ENCODE measurements at places on chromosomes 5 and 9.

- DNase-seq = no peak
These were observed 40.8 kb upstream of the GARNL3 start for GRCh38 chr9:127223810-127224177.

- DNase-seq = no peak
These were observed 121.7 kb upstream of the RGMB start for GRCh38 chr5:98651715-98652114.

DNA sequence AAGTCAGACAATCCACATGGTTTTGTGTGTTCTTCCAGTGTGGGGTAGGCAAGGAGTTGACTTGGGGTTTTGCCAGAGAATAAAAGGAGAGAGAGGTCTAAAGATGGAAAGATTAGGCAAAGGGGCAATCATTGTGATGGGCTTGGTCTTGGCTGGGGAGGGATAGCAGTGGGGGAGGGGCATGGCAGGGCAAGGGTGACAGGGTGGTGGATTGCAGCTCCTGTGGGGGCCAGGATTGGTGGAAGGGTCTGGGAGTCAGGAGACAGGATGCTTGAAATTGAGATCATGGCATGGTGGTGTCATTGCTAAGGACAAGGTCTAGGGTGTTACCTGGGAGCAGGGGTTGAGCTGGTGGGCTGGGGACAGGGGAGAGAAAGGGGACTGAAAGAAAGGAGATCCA, 57.6 kb downstream of the ZNF618 start:
- no peak for DNase-seq

GRCh38 chr5:179118338-179118737, 58.2 kb downstream of the ZNF354C start:
- DNase-seq = no peak

- DNase-seq = no peak
These were observed 17.4 kb downstream of the C9orf153 start for GRCh38 chr9:86242071-86242470.

DNA sequence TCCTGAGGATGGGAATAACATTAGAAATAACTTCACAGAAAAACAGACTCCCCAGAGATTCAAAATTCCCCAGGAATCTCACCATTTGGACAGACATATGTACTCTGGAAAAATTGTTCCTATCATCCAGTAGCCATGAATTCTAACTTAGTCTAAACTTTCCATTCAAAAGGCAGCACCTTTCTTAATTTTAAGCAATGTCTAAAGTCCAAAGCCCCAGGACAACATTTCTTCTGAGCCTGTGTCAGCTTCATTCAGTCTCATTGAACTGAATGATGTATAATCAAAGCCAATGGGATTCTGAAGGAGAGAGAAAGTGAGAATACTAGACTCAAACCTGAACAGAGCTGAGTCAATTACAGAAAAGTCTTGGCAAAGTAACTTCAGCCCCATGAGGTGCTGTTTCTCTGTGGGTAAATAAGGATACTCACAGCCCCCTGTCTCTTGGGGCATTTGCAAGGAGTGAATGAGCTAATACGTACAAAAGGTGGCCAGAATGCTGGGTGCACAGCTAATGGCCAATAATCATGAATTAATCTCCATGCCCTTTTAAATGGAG, 140.6 kb downstream of the SEMA5A start:
- DNase-seq = no peak

- DNase-seq = no peak
These were observed 180.8 kb downstream of the DNAH5 start for GRCh38 chr5:13763719-13764118.

DNA sequence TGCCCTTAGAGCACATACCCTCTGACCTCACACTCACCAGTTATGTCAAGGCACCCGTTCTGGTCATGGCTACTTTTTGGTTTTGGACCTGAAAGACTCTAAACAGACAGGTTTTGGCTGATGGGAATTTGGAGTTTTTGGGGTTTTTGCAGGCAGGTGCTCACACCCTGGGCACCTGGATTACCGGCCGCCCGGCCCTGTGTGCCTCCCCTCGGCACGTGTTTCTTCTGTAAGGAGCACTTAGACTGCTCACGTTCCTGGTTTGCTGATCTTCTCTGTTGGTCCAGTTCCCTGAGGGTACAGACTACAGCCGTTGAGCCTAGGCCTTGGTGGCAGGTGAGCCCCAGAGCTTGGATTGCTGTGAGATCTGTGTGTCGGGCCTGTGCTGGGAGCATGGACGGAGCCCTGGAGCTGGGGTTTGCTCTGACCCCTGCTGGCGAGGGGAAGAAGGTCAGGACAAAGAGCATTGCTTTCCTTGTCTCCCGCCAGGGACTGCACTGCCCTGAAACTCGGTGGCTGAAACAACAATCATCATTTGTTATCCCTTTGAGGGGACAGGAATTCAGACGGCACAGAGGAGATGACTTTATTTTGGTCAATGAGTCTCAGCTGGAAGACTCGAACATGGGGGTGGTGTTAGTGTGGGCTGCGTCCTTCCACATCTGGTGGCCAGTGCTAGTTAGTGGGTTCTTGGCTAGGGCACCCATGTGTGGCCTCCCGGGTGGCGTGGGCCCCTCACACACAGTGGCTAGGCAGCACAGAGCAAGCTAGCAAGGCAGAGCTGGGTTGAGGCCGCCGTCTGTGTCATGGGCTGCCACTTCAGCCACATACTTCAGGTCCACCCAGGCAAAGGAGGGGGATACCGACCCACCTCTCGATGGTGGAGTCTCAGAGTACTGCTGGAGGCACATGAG, 76.4 kb downstream of the EHMT1 start:
- no peak for DNase-seq

GRCh38 chr5:58066557-58066956, 393.3 kb downstream of the PLK2 start:
- no peak for DNase-seq

DNA sequence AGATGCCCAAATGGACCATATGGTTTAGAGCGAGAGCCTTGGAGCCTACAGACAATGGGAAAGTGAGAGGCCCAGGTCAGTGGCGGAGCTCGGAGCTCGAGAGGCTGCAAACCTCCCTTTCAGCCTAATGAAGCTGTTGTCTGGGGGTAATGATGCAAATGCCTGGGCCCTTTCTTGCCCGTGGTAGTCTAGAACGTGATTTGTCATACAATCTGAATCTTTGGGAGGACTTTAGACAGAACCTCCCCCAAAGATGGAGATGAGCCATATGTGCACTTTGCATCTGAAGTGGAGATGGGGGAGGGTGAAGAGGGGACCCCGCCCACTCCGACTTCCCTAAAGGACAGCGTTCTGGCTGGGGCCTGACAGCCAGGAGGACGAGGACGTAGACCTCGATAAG, 10.3 kb upstream of the NEUROG1 start:
- no peak for DNase-seq

DNA sequence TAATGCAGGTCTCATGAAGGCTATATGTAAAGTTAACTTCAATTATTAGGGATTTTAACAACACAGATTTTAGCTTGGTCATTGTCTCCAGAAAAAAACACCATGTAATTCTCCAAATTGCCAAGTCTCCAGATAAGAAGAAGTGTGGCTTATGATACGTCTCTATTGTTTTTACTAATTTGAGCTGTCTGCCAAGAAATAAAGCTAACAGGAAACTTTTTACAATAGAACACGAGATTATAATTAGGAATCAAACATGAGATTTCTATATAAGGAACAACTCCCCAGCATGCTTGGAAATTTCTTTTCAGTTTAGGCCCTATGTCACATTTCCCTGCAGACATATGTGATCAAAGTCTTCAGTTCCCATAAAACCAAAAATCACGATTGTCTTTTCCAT, 142.7 kb downstream of the MCTP1 start:
- no peak for DNase-seq

GRCh38 chr5:2173151-2173834, 290.6 kb upstream of the IRX4 start:
- DNase-seq = no peak

GRCh38 chr9:134525841-134526583, 115.6 kb upstream of the COL5A1 start:
- peak; percentile 57 for DNase-seq

GRCh38 chr9:130472184-130472705, 27.5 kb downstream of the ASS1 start:
- no peak for DNase-seq

- no peak for DNase-seq
These were observed 35.0 kb upstream of the NCS1 start for GRCh38 chr9:130137081-130137640.

DNA sequence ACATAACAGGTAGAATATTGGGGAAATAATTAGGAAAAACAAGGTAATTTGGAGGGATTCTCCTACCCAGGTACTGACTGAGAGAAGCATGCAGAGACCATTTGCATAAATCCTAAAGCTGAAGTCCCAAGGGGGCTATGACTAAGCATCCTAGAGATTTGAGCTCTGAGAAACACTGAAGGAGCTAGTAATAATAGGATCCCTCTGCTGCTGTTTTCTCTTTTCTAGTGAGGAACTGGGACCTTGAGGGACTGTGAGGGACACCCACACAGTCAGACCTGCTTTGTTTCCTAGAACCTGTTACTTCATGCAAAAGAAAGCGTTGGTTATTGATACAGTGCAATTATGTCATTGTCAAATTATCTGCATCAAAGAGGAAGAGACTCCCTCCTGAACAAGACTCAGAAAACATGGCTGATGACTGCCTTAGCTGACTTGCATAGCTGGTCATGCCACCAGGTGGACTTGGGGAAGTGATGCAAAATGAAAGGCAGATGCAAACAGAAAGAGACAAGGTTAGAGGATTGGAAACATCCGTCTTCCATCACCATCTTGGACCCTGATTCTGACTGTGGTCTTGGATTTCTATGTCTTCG, 335.4 kb downstream of the NTRK2 start:
- peak; percentile 13 for DNase-seq

GRCh38 chr5:110588286-110588980, 138.0 kb downstream of the TMEM232 start:
- DNase-seq = peak; percentile 48

GRCh38 chr5:121675924-121676323, 175.8 kb upstream of the FTMT start:
- DNase-seq = no peak

- DNase-seq = peak; percentile 97
These were observed 218.6 kb downstream of the PIK3R1 start for GRCh38 chr5:68433923-68434879.

GRCh38 chr9:126395439-126396212, 69.0 kb downstream of the MVB12B start:
- DNase-seq = peak; percentile 67

DNA sequence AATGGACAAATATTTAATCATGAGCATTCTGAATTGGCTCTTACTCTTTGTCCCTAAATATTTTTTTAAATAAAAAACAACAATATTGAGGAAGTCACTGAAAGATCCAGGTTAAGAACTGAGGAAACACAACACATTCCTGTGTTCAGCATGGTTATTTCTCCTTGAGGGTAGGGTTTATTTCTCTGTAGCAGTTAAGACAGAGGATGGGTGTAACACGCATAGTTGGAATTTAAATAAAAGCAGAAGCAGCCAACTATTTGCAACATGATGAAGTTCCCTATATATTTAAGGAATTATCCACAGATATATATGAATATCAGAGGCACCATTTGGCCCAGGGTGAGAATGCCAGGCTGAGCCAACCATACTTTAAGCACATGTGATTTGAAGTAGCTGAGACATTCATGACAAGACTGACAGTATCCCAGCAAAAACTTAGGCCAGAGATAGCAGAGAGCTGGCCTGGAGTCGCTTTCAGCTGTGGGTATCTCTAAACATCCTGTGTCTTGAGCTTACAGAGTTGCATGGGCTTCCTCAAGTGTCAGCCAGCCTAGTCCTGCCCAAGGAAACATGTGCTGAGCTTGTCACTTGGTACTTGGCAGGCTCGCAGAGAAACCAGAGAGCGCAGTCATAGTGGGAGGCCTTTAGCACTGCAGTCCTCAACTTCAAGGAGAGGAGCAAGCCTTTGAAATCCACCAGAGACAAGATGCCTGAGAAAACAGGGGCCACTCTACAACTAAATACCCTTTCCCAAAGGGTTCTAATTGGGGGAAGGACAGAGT, 43.6 kb downstream of the SEMA5A start:
- no peak for DNase-seq

- no peak for DNase-seq
These were observed 145.6 kb downstream of the MUSK start for GRCh38 chr9:110814159-110814558.

- DNase-seq = no peak
These were observed 465.7 kb upstream of the DMAC1 start for GRCh38 chr9:8265281-8265680.
